ENCODE measurements at places on chromosomes 5 and 9.

DNA sequence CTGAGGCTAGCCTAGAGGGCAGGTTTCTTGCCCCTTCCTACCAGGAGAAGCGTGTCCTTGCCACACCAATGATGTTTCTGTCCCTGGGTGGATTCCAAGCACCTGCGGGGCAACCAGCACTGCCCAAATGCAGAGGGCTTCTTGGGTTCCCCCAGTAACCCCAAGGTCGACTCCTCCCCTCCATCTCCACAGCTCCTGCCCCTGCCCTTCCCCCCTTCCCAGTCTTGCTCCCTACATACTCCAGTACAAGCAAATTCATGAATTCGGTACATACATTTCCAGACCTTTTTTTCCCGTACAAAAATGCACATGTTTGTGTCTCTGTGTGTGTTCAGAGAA is 12.8 kb upstream of the JADE2 start:
- H3K4me1 ChIP-seq: peaks cover 41% of the 10 kb centered on the region
- no peaks in the 10 kb centered on the region for H3K27me3 ChIP-seq
- peak; percentile 54 for DNase-seq
- H3K4me3 ChIP-seq: no peak overlapping the region

- no peaks in the 10 kb centered on the region for H3K4me1 ChIP-seq
- no peak for DNase-seq
- no peaks in the 10 kb centered on the region for H3K36me3 ChIP-seq
- no peaks in the 10 kb centered on the region for H3K27me3 ChIP-seq
- H3K27ac ChIP-seq: no peak overlapping the region
- H3K4me3 ChIP-seq: no peak overlapping the region
Observed at GRCh38 chr9:92438900-92439526, 14.7 kb upstream of the OMD start.

DNA sequence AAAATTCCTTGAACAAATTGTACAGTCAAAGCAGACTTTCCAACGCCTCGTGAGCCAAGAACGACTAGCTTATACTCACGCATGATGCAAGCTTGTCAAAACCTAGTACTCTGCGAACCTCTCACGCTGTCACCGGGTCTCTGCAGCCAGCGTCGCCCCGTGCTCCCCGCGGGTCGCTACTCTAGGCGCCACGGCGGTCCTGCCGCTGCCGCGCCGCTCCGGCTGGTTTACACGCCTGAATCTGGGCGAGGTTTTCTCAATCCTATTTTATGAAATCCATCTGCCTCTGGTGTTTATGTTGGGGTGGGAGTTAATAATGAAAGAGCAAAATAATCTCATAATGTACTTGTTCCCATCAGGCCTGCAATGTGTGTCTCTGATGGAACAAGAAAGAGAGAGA is 90.9 kb downstream of the SV2C start:
- H3K4me3 ChIP-seq: no peak overlapping the region
- H3K4me1 ChIP-seq: no peaks in the 10 kb centered on the region
- no peak for DNase-seq
- no peaks in the 10 kb centered on the region for H3K27me3 ChIP-seq
- H3K36me3 ChIP-seq: no peaks in the 10 kb centered on the region
- H3K27ac ChIP-seq: no peak overlapping the region

DNA sequence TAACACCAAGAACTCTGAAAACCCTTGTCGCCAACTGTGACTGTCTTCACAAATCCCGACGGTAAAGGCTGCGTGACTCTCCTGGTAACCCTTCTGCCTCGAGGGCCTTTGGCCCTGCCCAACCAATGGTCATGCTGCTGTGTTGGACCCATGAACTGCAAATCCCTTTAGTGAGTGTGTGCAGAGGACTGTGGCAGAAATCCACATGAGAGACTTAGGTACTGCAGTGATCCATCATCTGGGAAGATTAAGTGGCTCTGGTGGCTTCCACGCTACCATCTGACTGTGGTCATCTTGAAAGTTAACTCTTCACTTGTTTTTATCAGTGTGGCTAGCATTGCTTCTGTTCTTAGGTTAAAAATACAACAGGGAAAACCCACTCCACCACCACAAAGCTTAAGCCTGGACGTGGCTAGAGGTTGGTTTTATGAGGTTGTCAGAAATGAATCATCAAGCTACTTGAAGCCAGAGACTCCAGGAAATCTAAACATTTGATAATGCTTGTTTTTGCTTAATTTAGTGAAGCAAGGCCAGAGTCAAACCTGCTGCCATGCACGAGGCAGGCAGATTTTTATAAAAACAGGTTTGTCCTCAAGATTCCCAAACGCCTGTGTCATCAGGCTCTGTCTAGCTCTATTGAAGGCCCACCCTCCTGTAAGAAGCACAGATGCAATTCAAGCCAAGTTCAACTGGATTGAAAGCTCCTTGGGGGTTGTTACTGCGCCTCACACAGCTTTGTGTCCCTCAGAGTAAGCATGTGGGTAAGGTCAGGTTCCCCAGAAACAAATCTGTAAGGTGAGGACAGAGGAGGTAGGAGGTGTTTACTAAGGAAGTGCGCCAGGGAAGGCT is 52.7 kb upstream of the ERCC6L2 start:
- no peak overlapping the region for H3K4me3 ChIP-seq
- H3K36me3 ChIP-seq: no peaks in the 10 kb centered on the region
- no peak for DNase-seq
- H3K27ac ChIP-seq: peak overlapping the region; percentile 39

DNA sequence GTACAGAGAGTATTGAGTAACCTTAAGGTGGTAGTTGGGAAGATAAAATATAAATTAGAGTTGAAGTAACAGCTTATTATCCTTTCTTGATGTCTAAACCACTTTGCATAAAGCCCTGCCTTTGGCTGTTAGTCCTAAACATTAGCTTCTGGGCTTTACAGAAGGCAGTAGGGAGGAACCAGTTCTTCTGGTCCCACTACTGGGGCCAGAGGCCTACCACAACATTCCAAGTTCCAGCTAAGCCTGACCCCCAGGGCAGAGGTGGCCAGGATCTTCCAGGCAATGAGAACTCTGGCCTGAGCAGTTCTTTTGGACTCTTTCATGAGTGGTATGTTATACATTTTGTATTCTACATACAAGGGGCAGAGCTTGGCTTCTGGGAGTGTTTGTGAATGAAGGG is 26.1 kb downstream of the DNAI1 start:
- no peak overlapping the region for H3K4me3 ChIP-seq
- no peaks in the 10 kb centered on the region for H3K36me3 ChIP-seq

DNA sequence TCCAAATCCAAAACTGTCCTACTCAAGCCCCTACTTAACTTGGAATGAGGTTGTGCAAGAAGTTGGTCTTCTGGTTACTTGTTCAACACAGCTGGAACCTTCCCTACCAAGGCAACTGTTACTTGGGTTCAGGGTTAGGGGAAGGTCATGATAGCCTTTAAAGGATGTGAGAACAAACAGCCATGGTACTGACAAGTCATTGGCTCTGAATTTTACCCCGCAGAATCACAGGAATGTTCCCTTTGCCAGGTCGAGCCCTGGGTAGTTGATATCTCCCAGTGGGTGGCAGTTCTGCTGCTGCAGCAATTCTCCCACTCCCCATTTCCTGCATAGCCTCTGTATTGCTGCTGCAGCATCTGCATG is 396.1 kb upstream of the MPDZ start:
- H3K4me3 ChIP-seq: no peak overlapping the region
- no peaks in the 10 kb centered on the region for H3K27me3 ChIP-seq
- no peak for DNase-seq
- H3K27ac ChIP-seq: no peak overlapping the region

DNA sequence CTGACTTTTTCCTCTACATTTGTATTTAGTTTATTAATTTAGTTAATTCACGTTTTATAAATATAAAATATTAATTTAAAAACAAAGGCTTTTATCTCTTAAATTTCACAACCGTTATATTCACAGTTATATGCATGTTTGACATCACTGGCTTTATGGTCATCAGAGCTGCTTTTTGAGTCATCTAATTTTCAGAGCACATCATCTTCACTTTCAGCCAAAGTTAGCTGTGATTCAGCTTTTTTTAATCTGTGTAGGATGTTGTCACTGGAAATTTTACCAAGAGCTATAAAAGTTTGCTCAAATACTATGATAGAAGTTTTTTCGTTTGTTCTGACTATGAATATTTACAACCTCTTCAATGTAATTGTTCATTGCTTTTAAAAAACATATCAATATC is 12.4 kb downstream of the CDC37L1 start:
- DNase-seq: no peak
- H3K4me3 ChIP-seq: no peak overlapping the region
- H3K27me3 ChIP-seq: no peaks in the 10 kb centered on the region
- peaks cover 11% of the 10 kb centered on the region for H3K36me3 ChIP-seq
- no peak overlapping the region for H3K27ac ChIP-seq

DNA sequence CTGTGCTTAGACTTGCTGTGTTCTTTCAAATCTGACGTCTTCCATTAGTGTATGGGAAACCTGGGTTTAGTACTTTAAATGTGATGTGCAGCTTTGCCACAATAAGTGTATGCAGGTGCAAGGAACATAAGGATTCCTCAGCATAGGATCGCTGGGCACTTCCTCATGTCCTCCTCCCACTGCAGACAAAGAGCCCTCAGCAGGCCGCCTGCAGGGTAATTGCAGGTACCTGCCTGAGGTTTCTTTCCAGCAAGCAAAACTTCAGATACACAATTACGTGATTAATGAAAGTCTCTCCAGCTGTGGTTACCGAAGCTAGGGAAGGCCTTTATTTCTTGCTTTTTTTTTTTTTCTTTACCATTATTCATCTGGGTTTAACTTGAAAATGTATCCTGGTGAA is 233.1 kb downstream of the RFK start:
- H3K27me3 ChIP-seq: no peaks in the 10 kb centered on the region
- DNase-seq: no peak
- no peak overlapping the region for H3K4me3 ChIP-seq

DNA sequence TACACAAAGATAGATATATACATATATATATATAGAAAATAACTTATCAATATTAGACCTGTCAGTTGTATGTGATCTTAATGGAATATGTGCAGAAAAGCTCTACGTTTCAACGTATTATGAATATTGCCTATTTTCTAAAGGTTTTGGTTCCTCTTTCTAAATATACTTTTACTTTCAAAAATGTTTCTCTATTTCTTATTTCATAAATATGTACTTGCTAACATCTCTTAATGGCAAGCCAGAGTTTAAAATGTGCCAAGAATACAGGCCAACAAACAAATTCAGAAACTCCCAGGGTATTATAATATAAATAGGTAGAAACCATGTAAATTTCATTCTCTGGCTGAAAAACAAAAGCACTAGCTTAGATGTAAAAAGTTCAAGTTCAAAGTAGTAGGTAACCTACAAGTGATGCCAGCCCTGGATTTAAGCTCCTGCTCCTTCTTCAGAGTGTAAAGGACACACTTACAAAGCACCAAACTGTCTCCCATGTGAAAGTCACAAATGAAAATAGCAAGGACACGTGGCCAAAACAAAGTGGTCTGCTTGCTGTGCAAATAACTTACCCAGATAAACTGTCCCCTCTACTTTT is 685.1 kb upstream of the DMAC1 start:
- no peaks in the 10 kb centered on the region for H3K27me3 ChIP-seq
- no peaks in the 10 kb centered on the region for H3K36me3 ChIP-seq
- no peak for DNase-seq
- no peak overlapping the region for H3K27ac ChIP-seq
- H3K4me1 ChIP-seq: no peaks in the 10 kb centered on the region
- no peak overlapping the region for H3K4me3 ChIP-seq

DNA sequence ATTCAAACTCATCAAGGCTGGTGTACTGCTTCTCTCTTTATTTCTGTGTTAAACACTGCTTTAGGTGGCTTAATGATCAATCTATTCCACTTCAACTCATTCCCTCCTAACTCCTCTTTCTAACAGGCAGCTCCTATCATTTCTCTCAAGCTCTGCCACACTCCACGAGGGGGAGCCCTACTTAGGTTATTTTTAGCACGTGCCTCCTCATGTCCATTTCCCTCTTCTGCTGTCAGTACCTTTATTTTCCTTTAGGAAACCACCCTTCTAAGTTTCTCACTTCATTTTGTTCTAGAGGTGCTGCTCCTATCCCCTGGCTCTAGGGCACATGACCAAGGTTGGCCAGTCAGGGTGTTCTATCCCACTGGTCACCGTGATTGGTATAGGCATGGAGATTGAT is 6.7 kb upstream of the BRINP1 start:
- H3K4me1 ChIP-seq: no peaks in the 10 kb centered on the region
- no peak overlapping the region for H3K4me3 ChIP-seq
- no peak overlapping the region for H3K27ac ChIP-seq

GRCh38 chr5:154937718-154938466 is at the start of gene GEMIN5:
TSS of gene GEMIN5 (minus strand) at chr5:154938211. CDS start at chr5:154938133, 78 bp downstream.
- H3K27me3 ChIP-seq: no peaks in the 10 kb centered on the region
- no peaks in the 10 kb centered on the region for H3K36me3 ChIP-seq
- peak within 1 kb of the TSS; percentile 88 for H3K4me3 ChIP-seq
- DNase-seq: peak; percentile 83

GRCh38 chr5:34789021-34789531 is 49.9 kb upstream of the TTC23L start:
- peaks cover 22% of the 10 kb centered on the region for H3K4me1 ChIP-seq
- DNase-seq: peak; percentile 84
- no peak overlapping the region for H3K4me3 ChIP-seq
- no peak overlapping the region for H3K27ac ChIP-seq

DNA sequence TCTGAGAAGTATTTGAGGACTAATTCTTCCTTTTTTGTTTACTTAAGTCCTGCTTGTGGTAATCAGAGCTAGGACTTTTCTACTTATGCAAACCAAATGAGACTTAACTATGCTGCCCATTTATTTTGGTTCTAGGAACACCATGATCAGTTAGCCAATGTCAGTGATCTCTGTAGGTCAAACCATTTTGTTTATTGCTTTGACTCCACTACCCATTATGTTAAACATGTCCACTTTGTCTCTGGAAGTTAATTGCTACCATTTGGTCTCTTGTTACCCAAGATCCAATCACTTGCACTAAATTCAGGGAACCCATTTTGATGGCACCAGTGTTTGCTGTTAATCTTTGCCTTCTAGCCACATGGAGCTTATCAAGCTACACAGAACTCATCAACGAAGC is 161.9 kb downstream of the CCDC171 start:
- no peaks in the 10 kb centered on the region for H3K27me3 ChIP-seq
- H3K4me1 ChIP-seq: no peaks in the 10 kb centered on the region
- no peak overlapping the region for H3K27ac ChIP-seq
- DNase-seq: no peak

- H3K27me3 ChIP-seq: no peaks in the 10 kb centered on the region
- no peak overlapping the region for H3K4me3 ChIP-seq
- no peaks in the 10 kb centered on the region for H3K36me3 ChIP-seq
- no peak for DNase-seq
Observed at GRCh38 chr5:1325191-1325741, 19.6 kb downstream of the CLPTM1L start.

DNA sequence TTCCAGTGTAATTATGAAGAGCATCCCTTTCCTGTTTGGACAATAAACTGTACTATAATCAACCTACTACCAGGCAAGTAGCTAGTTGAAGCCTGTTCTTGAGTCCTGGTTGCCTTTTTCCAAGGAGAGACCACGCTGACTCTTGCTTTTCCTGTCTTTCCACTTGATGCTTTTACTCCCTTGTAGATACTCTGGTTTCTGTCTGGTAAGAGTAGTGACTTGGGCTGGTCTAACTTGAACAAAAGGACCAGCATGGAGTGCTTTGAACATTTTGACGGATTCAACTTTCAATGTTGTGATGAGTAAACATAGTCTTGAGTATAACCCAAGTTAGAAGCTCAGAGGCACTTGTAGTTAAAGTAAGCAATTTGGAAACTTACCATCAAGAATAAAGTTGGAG is 464.3 kb downstream of the GADD45G start:
- H3K27ac ChIP-seq: no peak overlapping the region
- H3K36me3 ChIP-seq: no peaks in the 10 kb centered on the region
- DNase-seq: no peak
- H3K4me3 ChIP-seq: no peak overlapping the region
- no peaks in the 10 kb centered on the region for H3K4me1 ChIP-seq

- DNase-seq: no peak
- H3K4me1 ChIP-seq: no peaks in the 10 kb centered on the region
- no peaks in the 10 kb centered on the region for H3K36me3 ChIP-seq
- H3K27me3 ChIP-seq: no peaks in the 10 kb centered on the region
- no peak overlapping the region for H3K4me3 ChIP-seq
- H3K27ac ChIP-seq: no peak overlapping the region
Observed at GRCh38 chr5:2892466-2893000, 141.1 kb upstream of the IRX2 start.

All from adrenal gland (tissue), 19 donors.